SIG-M5 (cell line): ENCODE measurements at places on chromosomes 12 and 14.

DNA sequence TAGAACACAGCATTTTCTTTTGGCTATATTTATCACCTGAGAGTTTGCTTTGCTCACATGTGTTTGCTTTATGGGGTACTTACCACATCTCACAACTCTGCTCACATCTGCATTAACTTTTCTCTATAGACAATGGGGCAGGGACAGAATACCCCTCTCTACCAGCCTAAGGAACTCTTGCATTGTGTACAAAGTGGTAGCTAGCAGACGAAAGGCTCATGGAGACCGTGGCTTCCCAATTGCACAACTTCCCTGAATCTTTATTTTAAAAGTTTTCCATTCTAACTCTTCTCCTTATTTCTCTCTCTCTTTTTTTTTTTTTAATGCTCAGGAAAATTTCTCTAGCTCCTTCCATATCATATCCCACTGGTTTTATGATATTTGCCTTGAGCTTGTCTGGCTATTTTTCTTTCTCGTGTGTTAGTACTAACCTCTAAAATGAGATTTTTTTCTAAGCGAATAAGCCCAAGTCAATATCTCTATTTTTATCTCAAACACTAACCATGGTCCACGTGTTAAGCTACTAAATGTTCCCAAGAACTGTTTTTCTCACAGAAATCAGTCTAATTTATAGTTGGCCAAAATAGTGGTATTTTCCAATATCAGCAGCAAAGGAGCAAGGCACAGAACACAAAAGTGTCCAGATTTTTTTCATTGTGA is 155.2 kb downstream of the STXBP6 start:
- DNase-seq: no peak

- DNase-seq: no peak
These were observed 20.8 kb upstream of the CD27 start for GRCh38 chr12:6424008-6424347.

- no peak for DNase-seq
These were observed 65.8 kb upstream of the RASSF3 start for GRCh38 chr12:64544371-64545080.

- DNase-seq: no peak
These were observed 745.8 kb downstream of the SLC6A15 start for GRCh38 chr12:84166812-84167211.

GRCh38 chr14:58243790-58244555 is 670 bp upstream of the PSMA3 start:
- peak; percentile 24 for DNase-seq

GRCh38 chr14:102891111-102891510 is 31.4 kb upstream of the AMN start:
- DNase-seq: no peak

- no peak for DNase-seq
These were observed 137.9 kb downstream of the TPH2 start for GRCh38 chr12:72076558-72076915.

DNA sequence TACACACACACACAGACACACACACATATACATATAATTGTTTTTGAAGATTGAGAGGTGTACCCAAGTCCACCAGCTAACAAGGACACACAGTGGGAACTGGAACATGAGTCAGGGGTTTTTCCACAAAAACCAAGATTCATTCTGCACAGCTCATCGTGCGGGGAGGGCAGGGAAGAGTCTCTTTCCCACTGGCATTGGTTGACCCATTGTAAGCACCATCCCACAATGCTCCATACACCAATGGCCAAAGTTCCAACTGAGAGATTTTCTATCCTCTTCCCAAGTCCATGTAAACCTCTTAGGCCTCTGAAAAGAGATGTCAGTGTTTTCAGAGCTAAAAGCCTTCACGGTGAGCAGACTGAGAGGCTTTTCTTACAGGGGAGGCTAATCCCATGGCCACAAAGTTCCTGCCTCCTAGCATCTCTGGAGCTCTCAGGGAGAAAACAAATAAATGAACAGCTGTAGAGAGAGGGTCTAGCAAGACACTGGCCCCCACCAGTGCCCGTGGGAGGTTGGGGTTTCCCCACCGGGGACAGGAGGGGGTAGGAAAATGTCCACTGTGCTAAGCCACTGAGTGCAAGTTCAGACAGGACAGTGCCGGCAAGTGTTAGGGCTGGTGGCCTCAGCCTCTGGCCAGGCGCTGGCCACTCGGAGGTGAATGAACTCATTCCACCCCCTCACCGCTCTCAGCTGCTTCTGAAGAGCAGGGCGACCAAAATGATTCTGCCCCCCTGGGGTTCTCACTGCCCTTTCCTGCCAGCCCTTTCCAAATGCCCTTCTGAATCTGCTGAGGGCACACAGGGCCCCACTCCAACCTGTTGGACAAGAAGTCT is 21.5 kb upstream of the TC2N start:
- DNase-seq: no peak

- no peak for DNase-seq
These were observed 5.8 kb upstream of the AQP2 start for GRCh38 chr12:49944718-49945117.

GRCh38 chr14:90275458-90275814 is 19.1 kb downstream of the PSMC1 start:
- DNase-seq: no peak

DNA sequence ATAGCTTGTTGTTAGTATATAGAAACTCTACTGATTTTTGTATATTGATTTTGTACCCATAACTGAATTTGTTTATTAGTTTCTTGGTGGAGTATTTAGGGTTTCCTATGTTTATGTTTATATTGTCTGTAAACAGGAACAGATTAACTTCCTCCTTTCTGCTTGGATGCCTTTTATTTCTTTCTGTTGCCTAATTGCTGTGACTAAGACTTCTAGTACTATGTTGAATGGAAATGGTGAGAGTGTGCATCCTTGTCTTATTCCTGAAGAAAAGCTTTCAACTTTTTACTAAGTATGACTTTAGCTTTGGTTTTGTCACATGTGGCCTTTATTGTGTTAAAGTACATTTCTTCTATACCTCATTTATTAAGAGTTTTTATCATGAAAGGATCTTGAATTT is 20.9 kb downstream of the FBXW8 start:
- no peak for DNase-seq

DNA sequence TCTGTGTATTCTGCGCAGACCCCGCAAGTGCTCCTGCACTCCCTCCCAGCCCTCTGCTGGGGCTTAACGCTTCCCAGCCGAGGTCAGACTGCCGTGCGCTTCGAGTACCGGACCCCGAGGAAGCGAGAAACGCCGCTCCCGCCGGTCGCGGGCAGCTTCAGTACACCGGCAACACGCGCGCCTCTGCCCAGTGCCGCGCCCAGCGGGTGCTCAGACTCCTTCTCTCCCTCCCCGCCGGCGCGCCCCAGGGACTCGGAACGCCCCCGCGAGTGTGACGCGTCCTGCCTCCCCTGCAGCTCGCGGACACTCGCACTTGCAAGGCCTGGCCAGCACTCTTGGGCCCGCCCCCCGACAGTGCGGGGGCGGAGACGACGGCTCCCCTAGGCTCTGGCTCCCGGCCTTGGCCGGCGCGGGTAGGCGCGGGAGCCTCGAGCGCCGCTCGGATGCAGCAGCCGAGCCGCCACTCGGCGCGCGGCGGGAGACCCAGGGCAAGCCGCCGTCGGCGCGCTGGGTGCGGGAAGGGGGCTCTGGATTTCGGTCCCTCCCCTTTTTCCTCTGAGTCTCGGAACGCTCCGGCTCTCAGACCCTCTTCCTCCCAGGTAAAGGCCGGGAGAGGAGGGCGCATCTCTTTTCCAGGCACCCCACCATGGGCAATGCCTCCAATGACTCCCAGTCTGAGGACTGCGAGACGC is at the start of gene PTGER2:
TSS of gene PTGER2 (plus strand) at position 410 of the 692 bp plus-strand sequence. CDS start at position 647, 237 bp downstream.
- no peak for DNase-seq

GRCh38 chr12:3030821-3031429 is 46.3 kb upstream of the TSPAN9 start:
- no peak for DNase-seq

GRCh38 chr12:42299392-42300308 is 26.2 kb downstream of the ZCRB1 start:
- DNase-seq: no peak

DNA sequence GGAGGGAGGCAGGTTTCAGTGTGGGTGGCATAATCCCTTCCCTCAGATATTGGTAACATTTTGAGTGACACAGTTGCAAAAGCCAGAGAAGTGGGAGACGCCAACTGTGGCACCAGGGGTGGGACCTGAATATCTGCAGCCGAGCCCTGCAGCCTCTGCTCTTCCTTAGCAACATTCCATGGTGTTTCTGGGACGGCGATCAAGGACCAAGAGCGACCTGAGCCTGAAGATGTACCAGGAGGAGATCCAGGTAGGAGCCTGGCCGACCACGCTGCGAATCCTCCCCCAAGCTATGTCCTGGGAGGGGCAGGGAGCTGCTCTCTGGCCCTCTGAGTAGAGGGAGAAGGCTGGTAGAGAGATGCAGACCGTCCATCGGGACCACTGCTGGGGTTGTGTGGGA is 41.8 kb downstream of the SLC8B1 start:
- DNase-seq: no peak

DNA sequence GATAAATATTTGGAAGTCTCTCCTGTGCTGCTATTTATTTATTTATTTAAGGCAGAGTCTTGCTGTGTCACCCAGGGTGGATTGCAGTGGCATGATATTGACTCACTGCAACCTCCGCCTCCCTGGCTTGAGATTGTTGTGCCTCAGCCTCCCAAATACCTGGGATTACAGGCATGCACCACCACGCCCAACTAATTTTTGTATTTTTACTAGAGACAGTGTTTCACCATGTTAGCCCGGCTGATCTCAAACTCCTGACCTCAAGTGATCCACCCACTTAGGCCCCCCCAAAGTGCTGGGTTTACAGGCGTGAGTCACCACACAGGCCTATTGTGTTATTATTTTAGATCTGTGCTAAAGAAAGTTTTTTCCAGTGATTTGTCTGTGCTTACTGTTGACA is 225.2 kb downstream of the CCER1 start:
- DNase-seq: no peak

DNA sequence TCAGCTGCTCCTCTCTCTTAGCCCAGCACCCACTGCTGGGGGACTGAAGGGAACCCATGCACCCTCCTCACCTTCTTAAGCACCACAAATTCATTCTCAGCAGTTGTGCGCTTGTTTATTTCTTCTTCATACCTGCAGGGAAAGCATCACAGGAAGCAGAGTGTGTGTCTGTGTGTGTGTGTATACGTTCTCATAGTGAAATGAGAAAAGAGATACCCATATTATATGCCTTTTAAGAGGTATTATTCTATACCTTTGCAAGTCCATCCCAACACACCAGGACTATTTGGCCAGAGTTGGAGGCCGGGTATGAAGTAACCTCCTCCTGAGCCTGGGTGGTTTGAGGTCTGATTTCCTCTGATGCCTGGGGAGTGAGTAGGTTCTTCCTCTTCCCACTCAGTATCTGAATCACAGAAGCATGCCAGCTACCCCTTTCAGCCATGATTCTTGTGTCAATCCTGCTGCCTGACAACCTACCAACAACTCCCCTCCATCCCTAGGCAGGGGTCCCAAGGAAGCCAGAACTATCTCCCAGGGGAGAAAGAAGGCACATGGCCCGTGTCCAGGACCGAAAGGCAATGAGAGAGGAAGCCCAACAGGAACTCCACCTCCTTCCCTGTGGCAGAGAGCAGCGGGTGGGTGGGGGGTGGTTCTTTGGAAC is 3.0 kb downstream of the KRT73 start:
- DNase-seq: no peak

GRCh38 chr14:54127526-54127925 is 170.9 kb upstream of the BMP4 start:
- no peak for DNase-seq

GRCh38 chr12:89129167-89129870 is 223.0 kb downstream of the DUSP6 start:
- DNase-seq: no peak

DNA sequence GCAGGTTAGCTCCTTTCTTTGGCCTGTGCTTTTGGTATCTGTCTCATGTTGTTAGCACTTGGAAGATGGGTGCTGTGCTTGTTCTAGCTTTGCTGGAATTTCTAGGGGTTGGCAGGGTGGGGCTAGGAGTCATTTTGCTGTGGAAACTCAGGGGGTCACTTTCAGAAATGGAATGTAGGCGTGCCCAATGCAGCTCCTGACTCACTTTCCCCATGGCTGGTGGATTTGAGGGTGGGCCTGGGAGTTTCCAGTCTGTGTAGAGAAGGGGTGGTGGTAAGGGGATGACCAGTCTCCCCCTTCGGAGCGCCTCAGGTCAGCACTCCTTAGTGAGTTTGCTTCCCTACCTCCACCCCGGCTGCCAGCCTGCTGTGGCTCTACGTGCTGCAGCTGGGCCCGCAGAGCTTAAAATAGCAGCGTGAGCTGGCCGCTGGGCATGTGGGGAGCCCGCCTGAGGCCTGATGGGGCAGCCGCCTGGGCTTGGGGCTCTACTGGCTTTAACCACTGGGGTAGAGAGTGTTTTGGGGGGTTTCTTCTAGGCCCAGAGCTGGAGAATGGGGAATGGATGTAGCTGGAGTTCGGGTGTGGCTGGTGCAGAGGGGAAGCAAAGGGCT is 108.2 kb downstream of the TSPAN9 start:
- DNase-seq: no peak

GRCh38 chr14:43161477-43161876 is 1345.6 kb downstream of the FSCB start:
- DNase-seq: no peak

DNA sequence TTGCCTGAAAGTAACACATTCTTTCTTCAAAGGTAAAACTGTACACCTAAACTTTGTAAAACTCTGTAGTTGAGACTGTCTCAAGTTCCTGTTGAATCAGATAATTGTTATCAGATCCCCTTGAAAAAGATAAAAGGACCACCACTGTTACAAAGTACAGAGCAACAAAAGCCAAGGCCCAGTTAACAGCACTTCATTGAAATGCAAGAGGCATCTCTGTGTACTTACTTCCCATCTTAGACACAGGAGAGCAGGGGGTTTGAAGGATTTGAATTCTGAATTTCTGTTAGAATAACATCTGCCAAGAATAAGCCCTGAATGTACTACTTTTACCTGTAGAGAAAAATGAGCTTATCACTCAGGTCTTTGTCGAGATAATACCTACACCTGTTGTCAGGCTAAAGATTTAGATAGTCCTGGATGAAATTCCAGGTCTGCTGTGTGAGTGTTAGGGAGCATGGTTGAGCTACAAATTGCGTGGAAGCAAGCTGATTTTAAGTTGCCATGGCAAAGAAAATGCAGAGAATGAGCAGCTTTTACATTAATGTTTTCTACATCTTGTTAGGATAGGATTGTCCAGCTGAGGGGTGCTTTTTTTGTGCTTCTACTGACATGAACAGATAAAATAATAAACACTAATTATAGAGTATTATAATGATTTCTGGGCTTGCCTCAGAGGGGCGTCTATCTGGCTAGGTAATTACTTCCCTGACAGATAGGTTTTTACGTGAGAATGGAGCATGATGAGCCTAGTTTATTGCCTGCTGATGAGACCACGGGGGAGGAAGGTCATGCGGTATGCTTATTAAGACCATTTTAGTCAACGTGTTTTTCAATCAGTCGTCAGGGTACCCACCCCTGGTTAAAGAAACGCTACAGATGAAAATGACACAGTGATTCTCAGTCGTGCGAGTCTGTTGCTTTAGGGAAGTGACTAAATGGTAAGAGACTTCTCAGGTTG is 309.2 kb downstream of the PAWR start:
- no peak for DNase-seq

DNA sequence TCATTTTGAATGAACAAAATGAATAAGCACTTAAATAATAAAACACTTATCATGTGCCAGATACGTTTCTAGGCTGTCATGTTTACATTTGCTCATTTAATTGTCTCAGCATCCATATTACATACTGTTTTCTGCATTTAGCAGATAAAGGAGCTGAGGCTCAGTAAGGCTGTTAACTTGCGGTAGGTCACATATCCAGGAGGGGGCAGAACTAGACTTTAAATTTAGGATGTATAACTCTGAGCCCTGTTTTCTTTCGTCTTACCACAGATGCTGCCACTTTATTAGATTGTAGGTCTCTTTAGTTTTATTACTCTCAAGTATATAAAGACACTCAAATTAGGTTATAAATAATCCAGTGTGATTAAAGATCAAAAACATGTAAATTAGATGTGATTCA is 17.7 kb downstream of the IRAK4 start:
- no peak for DNase-seq
